ENCODE measurements at places on chromosomes 5 and 9.
A peak's percentile ranks its signal among the peaks of the same experiment; 100 is the strongest.

GRCh38 chr5:103519550-103519949 lies 43.0 kb downstream of the NUDT12 start:
- peak; percentile 49 for DNase-seq

- DNase-seq, result no peak
Measured at GRCh38 chr5:132423438-132423898, 54.0 kb downstream of the SLC22A5 start.

- no peak for DNase-seq
Measured at GRCh38 chr9:127905788-127906191, 6.4 kb upstream of the ST6GALNAC6 start.

DNA sequence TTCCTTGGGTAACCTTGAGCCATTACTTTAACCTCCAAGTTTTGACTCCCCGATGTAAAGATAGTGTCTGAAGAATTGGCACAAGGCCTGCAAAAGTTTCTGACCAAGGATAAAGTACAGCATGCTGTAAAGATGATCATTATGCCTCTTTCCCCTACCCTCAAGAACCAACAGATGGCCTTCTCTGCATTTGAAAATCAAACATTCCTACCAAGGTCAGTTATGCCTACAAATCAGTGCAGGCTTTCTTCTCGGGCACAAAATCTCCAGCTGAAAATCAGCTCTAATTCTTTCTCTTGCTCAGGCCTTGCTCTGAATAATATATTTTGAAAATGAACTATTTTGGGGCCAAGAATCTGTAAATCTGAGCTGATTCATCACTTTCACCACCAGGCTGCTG lies 59.7 kb downstream of the PPP2R2B start:
- no peak for DNase-seq

DNA sequence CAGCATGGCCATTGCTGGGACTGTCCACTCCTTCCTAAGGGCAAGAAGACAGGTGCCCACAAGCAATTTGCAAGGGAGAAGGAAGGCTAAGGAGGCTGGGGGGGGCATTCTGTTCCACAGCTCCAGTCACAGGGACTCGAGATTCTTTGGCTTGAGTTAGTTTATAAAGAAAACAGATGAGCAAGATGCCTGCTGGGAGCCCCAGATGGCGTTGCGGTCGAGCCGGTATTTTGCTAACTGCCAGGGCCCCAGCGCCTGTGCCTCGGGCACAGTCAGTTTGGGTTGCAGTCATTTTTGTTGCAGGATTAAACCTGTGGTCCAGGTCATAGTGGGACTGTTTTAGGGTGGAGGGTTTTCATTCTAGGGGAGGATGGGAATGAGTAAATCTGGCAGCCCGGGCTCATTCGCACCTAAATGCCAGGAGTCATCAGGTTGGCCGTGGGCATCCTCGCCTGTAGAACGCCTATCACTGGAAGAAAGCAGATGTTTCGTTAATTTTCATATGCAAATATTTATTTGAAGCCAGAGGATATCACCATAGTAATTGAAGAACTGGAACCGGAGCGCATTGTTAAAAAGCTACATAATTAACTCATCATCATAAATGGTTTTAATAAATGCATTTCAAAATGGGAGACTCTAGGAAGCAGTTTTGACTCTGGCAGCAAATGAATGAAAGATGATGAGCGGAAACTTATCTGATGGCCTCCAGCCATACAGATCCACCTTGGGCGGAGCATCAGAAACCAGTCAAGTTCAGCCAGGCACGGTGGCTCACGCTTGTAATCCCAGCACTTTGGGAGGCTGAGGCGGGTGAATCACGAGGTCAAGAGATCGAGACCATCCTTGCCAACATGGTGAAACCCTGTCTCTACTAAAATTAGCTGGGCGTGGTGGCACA lies 87.1 kb upstream of the FCN2 start:
- peak; percentile 88 for DNase-seq

GRCh38 chr5:91928754-91929521 lies 545.8 kb upstream of the ARRDC3 start:
- peak; percentile 80 for DNase-seq

- no peak for DNase-seq
Measured at GRCh38 chr5:126741361-126741760, 35.6 kb upstream of the LMNB1 start.

DNA sequence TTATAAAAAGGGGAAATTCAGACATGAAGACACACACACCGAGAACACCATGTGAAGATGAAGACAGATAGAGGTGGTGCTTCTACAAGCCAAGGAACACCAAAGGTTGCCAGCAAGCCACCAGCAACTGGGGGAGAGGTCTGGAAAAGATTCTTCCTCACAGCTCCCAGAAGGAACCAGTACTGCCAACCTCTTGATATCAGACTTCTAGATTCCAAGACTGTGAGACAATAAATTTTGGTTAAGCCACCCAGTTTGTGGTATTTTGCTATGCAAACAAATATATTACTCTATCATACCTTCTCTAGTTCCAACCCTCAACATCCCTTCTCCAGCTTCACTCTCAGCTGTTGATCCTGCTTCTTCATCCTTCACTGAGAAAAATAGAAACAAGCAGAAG lies 451.1 kb downstream of the EBF1 start:
- DNase-seq, result no peak

DNA sequence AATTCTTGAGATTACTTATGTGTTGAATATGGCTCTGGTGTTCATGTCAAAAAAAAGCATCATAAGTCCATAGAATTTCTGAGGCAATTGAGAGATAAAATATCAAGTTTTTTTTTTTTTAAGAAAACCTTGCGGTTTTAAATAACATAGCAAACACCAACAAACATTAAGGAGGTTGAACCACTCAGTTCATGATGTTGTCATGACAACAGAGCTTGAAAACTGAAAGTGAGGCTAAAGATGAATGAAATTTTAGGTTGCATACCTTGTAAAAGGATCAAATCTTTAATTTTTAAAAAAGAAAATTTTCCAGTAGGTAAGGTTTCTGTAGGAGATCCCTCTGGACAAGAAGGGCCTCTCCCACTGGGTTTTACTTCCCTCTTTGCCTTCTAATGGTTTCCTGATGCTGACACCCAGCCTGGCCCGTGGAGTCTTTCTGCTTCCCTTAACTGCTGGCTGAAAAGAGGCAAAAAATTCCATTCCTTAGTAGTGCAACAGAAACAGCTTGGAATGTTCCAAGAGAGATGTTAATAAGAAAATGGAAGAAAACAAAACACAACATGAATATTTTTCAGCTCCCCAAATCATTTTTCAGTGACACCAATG lies 60.0 kb upstream of the FER start:
- DNase-seq, result no peak
